ENCODE measurements at places on chromosomes 7 and 10.

DNA sequence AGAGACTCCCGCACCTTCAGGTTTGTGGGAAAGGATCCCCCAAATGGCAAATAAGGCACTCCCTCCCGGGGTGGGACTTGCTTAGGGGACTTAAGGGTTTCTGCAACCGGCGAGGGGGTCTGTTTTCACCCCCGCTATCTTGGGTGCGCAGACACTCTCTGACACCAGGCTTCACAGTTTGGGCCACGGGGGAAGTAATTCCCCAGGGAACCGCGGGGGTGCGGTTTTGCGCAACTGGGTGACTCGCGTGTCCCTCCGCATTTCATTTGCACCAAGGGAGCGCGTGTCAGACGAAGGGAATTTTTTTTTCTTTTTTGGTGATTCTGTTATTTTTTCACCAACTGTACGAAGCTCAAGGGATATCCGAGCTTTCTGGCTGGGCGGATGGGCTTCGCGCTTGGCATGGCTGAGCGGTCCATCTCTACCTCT, 1.7 kb downstream of the GRM8 start:
- no peak for DNase-seq

DNA sequence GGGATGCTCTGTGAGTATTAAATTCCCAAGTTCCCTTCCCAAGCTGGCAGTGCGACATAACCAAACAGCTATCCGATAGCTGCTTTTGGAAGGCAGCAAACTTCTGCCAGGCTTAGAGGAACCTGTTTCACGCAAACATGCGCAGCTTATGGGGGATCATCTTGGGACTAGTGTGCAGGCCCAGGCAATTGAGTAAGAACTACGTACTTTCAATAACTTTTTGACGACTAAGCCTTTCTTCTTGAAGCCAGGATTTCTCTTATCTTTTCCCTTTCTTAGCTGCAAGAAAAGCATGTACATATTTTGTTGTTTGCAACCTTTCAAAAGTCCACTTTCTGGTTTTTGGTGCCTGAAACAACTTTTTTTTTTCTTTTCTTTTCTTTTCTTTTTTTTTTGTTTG, 28.7 kb upstream of the SEPHS1 start:
- DNase-seq: no peak

GRCh38 chr10:98074315-98074911, 44.0 kb upstream of the CRTAC1 start:
- no peak for DNase-seq

DNA sequence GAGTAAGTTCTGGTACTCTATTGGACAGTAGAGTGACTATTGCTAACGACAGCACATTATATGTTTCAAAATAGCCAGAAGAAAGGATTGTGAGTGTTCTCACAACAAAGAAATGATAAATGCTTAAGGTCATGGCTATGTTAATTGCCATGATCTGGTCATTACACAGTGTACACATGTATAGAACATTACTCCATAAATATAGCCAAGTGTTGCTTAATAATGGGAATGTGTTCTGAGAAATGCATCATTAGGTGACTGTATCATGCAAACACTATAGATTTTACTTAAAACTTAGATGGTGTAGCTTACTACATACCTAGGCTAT, 19.6 kb downstream of the EPC1 start:
- DNase-seq: no peak

DNA sequence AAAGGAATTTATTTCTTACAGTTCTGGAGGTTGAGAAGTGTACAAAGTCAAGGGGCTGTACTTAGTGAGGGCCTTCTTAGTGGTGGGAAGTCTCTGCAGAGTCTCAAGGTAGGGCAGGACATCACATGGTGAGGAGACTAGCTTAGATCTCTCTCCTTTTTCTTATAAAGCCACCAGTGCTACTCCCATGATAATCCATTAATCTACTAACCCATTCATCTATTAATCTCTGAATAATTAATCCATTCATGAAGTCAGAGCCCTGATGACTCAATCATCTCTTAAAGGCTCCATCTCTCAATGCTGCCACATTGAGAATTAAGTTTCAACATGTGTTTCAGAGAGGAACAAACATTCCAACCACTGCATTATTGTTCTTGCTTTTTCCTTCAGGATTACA, 64.4 kb upstream of the CSTF2T start:
- no peak for DNase-seq

GRCh38 chr10:112583236-112583939, 136.4 kb downstream of the VTI1A start:
- no peak for DNase-seq

GRCh38 chr7:151506901-151507382, 12.8 kb downstream of the RHEB start:
- no peak for DNase-seq

- peak; percentile 22 for DNase-seq
Measured at GRCh38 chr10:29409241-29410054, 120.6 kb downstream of the LYZL1 start.

DNA sequence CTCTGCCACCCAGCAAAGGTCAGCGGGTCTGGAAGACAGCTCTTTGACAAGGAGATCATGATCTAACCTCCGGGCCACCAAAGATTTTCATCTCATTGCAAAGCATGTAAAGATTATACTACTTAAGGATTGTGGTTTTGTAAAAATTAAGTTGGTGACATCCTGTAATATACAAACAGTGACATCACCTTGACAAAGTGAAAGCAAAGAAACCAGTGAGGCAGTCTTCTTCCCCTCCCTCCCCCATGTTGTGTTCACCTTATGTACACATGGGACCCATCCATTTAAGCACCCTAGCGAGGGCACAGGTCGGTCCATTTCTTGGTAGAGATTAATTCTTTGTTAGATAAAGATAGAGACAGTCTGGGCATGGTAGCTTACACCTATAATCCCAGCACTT, 3.9 kb downstream of the MDH2 start:
- DNase-seq: no peak

- DNase-seq: no peak
Measured at GRCh38 chr10:101650863-101651262, 44.1 kb downstream of the FBXW4 start.

- DNase-seq: no peak
Measured at GRCh38 chr10:71472912-71473311, 76.2 kb downstream of the CDH23 start.

GRCh38 chr10:87771871-87772500, 46.0 kb downstream of the ATAD1 start:
- no peak for DNase-seq

DNA sequence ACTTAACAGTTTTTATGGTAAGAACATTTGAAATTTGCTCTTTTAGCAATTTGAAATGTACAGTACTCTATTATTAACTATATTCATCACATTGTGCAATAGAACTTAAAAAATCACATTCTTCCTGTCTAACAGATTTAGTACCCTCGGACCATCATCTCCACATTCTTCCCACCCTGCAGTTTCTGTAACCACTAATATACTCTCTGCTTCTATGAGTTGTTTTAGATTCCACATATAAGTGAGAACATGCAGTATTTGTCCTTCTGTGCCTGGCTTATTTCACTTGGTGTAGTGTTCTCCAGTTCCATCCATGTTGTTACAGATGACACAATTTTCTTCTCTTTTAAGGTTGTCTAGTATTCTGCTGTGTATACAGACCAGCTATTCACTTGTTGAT, 88.9 kb upstream of the SEC61G start:
- DNase-seq: no peak

DNA sequence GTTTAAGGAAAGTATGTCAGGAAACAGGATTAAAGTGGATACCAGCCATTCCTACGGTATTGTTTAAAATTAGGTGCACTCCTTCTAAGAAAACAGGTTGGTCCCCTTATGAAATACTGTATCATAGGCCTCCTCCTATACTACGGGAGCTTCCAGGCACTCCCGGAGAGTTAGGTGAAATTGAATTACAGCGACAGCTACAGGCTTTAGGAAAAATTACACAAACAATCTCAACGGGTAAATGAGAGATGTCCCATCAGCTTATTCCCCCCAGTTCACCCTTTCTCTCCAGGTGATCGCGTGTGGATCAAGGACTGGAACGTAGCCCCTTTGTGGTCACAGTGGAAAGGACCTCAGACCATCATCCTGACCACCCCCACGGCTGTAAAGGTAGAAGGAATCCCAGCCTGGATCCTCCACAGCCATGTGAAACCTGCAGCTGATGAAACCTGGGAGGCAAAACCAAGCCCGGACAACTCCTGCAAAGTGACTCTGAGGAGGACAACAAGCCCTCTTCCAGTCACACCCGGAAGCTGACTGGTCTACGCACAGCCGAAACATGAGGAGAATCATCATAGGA, 25.1 kb upstream of the GHITM start:
- DNase-seq: no peak

- no peak for DNase-seq
Measured at GRCh38 chr10:97612386-97612785, 20.9 kb downstream of the MORN4 start.

DNA sequence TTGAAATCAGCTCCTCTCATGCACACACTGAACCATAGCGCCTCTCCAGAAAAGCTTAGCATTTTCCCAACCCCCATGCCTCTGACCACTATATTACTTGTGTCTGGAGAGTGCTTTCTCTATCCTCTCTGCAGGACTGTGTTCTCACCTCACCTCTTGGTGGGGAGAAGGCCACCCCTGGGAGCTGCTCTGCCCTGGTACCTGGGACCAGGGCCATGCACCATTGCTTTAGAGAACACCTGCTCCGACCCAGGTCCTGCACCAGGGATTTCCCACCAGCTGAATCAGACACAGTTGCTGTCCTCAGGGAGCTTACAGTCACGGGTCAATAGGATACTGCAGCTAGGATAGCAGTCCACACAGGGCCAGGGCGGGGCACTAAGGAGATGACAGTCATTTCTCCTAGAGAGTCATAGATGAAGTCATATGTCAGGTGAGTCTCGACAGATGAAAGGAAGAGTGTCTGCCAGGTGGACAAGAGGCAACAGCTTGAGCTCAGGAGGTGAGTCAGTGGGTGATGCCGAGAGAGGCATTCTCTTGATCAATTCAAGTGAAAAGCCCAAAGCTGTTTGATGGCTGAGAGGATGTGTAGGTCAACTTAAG, 619 bp upstream of the LMTK2 start:
- DNase-seq: no peak

GRCh38 chr7:130880668-130881067, 146.7 kb upstream of the KLF14 start:
- no peak for DNase-seq

DNA sequence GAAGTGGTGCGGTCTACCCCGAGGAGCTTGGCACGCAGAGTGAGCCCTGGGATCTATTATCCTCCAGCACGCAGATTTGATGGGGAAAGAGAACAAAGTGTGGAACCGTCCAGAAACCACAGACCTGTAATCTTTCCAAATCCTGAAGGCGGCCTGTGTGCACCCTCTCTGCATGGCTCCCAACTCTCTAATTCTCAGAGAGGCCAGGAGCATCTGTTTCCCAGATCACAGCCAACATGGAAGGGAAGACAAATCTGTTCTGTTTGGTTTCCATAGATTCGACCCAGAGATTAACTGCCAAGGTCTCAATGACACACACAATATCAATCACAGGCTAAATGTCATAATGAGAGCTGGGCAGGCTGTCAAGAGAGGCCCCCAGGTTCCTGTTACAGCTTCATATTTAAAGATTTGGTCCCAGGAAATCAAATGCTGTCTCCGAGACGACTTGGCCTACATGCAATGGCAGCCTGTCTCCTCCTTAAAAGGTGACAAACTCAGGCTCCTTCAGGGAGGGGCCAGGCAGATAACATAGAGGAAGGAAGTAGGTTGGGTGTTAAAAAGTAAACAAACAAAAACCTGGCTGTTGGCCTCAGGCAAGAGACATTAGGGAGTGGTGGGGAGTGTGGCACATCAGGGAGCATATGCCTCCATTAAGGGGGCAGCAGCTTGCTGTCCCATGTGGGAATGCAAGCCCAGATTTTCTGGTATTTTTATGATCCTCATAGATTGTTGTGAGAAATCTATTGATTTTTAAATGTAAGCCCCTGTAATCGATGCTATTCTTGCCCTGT, 48.8 kb upstream of the SAMD8 start:
- peak; percentile 92 for DNase-seq

DNA sequence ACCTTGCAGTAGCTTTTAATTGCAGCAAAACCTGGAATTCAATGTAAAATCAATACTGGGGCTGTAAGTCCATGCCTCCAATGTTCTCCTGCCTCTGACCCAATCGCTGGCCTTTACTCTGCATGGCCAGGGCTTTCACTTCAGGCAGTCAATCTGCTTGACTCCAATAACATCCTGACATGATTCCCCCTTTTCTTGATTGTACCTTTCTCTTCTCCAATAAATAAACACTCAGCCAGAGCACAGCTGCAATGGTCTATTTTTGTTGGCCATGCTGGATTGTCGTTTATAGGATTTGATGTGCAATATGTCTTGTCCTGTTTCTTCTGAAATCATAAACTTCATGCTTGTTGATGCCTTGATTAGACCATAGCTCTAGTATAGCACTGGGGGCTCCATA, 97.8 kb upstream of the COL1A2 start:
- no peak for DNase-seq

- no peak for DNase-seq
Measured at GRCh38 chr10:5078547-5079180, 15.6 kb upstream of the AKR1C3 start.

GRCh38 chr7:152344253-152344652, 91.5 kb downstream of the KMT2C start:
- DNase-seq: no peak

GRCh38 chr7:141355032-141355431, 196.2 kb upstream of the AGK start:
- no peak for DNase-seq

DNA sequence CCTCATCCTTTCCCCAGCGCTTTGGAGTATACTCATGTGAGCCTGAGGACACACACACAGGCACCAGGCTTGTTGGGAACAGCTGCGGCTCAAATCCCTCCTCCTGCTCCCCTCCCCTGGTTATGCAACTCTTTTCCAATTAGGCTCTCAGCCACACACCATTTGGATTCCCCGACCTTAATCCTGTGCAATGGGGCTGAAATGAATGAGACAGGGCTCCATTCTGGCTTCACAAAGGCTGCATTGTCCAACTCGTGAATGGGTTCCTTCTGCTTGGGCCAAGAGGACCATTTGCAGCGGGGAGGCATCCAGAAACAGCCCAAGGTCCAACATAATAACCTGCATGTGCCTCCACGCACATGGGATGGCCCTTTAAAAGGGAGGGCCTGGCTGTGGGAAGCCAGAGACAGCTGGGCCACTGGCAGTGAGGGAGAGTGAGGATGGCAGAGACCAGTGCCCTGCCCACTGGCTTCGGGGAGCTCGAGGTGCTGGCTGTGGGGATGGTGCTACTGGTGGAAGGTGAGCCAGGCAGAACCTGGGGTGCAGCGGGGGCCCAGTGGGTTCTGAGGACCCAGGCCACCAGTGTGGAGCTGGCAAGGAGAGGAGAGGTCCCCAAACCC, at the start of gene RGR:
RGR (plus strand) TSS at position 403 of the 620 bp plus-strand sequence; CDS start at position 441, 38 bp downstream.
- no peak for DNase-seq

- DNase-seq: no peak
Measured at GRCh38 chr10:72035252-72035887, 53.0 kb downstream of the SPOCK2 start.

GRCh38 chr7:105068886-105069285, 54.9 kb downstream of the KMT2E start:
- no peak for DNase-seq

GRCh38 chr7:38068461-38068860, 109.6 kb upstream of the STARD3NL start:
- DNase-seq: no peak

GRCh38 chr7:45053401-45053800, 35.4 kb downstream of the NACAD start:
- DNase-seq: no peak

- no peak for DNase-seq
Measured at GRCh38 chr10:70169649-70170364, 507 bp downstream of the SAR1A start.

GRCh38 chr10:97468162-97468561, 22.2 kb downstream of the ZDHHC16 start:
- DNase-seq: no peak

All from AG09319 (cell line).